ENCODE measurements at places on chromosomes 6 and 20.

DNA sequence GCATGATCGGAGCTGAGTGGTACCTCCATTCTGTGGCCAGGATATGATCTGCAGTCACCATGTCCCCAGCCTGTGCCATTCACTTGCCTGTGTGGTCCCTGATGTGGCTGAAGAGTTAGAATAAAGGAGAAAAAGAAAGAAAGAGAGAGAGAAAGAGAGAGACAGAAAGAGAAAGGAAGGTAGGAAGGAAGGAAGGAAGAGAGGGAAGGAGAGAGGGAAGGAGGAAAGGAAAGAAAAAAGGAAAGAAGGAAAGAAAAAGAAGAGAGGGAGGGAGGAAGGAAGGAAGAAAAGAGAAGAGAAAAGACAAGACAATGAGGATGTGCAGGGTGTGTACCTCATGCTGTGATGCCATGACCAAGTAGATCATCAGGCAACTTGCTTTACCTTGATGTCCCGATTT is 22.1 kb downstream of the ARMC2 start:
- DNase-seq: no peak
- H3K4me3 ChIP-seq: no peak overlapping the region

GRCh38 chr20:44735816-44736169 is 9.9 kb upstream of the KCNK15 start:
- no peaks in the 10 kb centered on the region for H3K36me3 ChIP-seq
- no peaks in the 10 kb centered on the region for H3K27me3 ChIP-seq

DNA sequence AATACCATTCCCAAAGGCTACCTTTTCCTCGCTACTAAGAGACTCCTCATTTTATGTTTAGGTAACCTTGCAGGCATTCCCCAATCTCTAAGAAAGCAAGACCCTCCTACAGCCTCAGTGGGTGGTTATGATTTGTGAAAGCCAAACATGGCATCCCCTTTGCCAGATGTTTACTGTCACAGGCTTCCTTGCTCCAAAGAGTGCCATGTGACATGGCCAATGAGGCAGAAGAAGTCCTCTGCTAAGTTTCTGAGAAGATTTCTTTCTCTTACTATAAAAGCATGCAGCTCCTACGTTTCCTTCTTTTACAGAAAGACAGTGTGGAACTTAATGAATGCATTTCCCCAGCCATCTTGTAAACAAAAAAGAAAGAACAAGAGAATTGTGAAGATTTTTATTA is 688.2 kb downstream of the TBC1D32 start:
- no peak overlapping the region for H3K4me3 ChIP-seq
- DNase-seq: no peak
- no peaks in the 10 kb centered on the region for H3K36me3 ChIP-seq
- H3K4me1 ChIP-seq: no peaks in the 10 kb centered on the region
- no peaks in the 10 kb centered on the region for H3K27me3 ChIP-seq

DNA sequence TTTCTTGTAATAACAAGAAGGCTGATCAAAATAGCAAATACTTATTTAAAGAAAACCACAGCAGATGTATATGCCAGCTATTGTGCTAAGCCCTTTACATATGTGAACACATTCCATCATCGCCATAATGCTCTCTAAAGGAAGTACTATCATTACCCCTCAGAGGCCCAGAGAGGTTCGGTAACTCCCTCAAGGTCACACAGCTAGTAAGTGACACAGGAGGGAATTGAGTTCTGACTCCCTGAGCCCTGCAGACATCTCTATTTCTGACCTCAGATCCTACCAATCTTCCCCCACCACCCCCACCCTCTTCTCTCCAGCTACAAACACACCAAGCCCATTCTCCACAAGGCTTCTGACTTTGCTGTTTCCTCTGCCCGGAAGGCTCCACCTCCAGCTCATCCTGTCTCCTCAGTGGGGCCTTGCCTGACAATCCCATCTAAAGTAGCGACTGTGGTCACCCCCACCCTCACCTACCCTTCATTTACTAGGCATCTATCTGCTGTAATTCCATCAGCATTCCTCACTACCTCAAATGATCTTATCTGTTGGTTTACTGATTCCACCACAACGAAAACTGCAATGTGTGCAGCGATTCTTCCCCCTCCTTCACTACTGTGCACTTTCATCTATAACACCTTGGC is 234.5 kb downstream of the LRFN2 start:
- no peak overlapping the region for H3K27ac ChIP-seq
- no peaks in the 10 kb centered on the region for H3K4me1 ChIP-seq
- no peaks in the 10 kb centered on the region for H3K36me3 ChIP-seq
- H3K4me3 ChIP-seq: no peak overlapping the region
- H3K27me3 ChIP-seq: no peaks in the 10 kb centered on the region
- no peak for DNase-seq

DNA sequence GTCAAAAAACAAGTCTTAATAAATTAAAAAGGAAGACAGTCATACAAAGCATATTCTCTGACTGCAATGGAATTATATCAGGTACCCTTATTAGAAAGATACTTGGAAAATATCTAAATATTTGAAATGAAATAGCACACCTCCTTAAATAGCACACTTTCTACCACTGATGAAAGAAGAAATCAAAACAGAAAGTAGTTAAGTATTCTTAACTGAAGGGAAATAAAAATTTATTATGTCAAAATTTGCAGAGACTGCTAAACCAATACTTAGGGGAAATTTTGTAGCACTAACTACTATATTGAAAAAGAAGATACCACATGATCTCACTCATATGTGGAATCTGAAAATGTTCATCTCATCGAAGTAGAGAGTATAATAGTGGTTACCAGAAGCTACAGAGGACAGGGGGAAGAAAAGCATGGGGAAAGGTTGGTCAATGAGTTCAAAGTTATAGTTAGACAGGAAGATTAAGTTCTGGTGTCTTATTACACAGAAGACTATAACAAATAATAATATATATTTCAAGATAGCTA is 112.2 kb downstream of the ASCC3 start:
- DNase-seq: no peak
- no peak overlapping the region for H3K4me3 ChIP-seq
- no peak overlapping the region for H3K27ac ChIP-seq
- no peaks in the 10 kb centered on the region for H3K27me3 ChIP-seq
- H3K4me1 ChIP-seq: no peaks in the 10 kb centered on the region

- H3K27ac ChIP-seq: no peak overlapping the region
- no peak overlapping the region for H3K4me3 ChIP-seq
- H3K36me3 ChIP-seq: peaks cover 6% of the 10 kb centered on the region
- no peaks in the 10 kb centered on the region for H3K4me1 ChIP-seq
These were observed 43.7 kb downstream of the TRMT11 start for GRCh38 chr6:126030045-126030444.

Data from CD4-positive, alpha-beta T cell (primary cell).